ENCODE measurements at places on chromosomes 6 and 20.

DNA sequence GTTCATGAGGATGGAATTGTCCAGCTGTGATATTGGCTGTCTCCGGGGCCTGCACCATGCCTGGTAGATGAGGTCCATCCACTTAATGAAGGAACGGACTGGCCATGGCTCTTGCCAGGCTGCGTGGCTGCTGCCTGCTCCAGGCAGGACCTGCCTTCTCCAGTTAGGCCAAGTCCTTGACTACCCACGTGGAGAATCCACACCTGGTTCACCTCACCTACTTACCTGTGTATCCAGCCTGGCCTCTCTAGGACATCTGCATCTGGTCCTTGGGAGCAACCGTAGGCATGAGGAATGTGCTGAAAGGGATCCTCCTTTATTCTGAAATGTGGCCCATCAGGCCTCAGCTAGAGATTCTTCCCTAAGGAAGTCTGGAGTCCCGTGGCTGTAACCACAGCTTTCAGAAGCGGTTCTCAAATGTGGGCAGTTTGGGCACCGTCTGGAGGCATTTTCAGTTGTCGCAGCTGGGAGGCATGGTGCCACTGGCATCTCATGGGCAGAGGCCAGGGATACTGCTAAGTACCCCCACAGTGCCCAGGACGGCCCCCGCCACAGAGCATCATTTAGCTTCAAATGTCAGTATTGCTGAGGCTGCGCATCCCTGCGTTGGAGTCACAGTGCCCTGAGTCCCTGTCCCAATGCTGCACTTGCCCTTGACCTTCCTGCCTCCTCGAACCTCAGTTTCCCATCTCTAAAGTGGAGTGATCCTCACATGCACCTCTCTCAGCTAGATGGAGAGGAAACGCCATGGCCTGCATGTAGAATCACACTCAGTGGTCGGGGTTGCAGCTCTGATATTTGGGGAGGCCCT lies 67.5 kb downstream of the PHACTR3 start:
- H3K27ac ChIP-seq = no peak overlapping the region
- peaks cover 25% of the 10 kb centered on the region for H3K27me3 ChIP-seq
- H3K36me3 ChIP-seq = no peaks in the 10 kb centered on the region
- no peak overlapping the region for H3K4me3 ChIP-seq
- no peaks in the 10 kb centered on the region for H3K4me1 ChIP-seq

GRCh38 chr6:87869064-87869905 lies 167.3 kb upstream of the AKIRIN2 start:
- no peaks in the 10 kb centered on the region for H3K36me3 ChIP-seq
- H3K27me3 ChIP-seq = no peaks in the 10 kb centered on the region
- ATAC-seq = no peak
- no peaks in the 10 kb centered on the region for H3K4me1 ChIP-seq

- no peak overlapping the region for H3K27ac ChIP-seq
- no peaks in the 10 kb centered on the region for H3K27me3 ChIP-seq
- no peak overlapping the region for H3K4me3 ChIP-seq
- no peaks in the 10 kb centered on the region for H3K4me1 ChIP-seq
Observed at GRCh38 chr20:14723614-14724013, 386.2 kb upstream of the FLRT3 start.

DNA sequence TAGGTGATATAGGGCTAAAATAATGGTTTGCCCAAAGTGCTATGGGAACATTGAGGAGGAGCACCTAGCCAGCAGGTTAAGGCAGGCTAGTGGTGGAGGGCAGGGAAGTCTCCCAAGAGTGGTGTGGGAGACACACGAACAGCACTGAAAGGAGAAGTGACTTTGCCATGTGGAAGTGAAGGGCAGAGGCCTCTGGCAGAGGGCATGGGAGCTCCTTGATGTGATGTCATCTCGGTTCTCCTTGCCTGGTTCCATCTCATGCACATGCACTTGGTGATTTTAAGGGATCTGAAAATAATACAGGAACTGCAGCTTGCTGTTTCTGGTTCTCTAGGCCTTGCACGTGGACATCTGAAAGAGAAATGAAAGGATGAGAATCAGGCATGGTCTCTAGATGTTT lies 4.7 kb upstream of the MAP3K4 start:
- no peak for ATAC-seq
- no peaks in the 10 kb centered on the region for H3K27me3 ChIP-seq
- H3K4me1 ChIP-seq = no peaks in the 10 kb centered on the region
- H3K4me3 ChIP-seq = no peak overlapping the region

DNA sequence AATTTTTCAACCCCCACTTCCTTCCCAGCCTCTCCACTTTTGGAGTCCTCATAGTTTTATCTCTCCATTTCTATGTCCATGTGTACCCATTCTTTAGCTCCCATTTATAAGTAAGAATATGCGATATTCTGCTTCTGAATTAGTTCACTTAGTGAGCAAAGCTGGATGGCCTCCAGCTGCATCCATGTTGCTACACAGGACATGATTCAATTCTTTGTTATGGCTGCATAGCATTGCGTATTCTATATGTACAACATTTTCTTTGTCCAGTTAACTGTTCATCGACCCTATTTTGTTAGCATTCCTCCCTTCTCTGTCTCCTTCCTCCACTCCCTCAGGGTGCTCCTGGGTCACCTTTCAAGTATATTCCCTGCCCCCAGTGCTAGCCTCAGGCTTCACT lies 210.0 kb upstream of the SSTR4 start:
- ATAC-seq = no peak
- H3K4me3 ChIP-seq = no peak overlapping the region
- H3K27me3 ChIP-seq = no peaks in the 10 kb centered on the region
- no peaks in the 10 kb centered on the region for H3K36me3 ChIP-seq
- no peak overlapping the region for H3K27ac ChIP-seq

DNA sequence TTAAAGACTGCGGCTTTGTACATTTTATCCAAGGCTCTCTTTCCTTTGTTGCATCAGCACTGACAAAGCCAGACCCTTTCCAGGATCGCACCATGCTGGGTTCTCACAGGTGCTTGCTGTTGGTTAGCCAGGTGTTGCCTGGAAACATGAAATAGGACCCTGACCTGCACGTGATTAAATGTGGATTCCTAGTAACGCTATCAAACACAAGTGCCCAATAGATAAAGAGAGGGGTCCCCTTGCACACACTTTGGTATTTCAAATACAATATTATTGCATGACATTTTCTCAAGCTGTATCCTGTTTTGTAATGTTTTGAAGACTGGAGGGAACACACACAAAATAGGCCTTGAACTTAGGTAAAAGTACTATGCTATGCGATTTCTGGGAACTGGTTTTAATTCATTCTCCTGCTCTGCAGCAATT lies 73.3 kb downstream of the AKAP12 start:
- H3K4me1 ChIP-seq = no peaks in the 10 kb centered on the region
- no peak overlapping the region for H3K4me3 ChIP-seq
- no peak for ATAC-seq
- H3K36me3 ChIP-seq = no peaks in the 10 kb centered on the region

DNA sequence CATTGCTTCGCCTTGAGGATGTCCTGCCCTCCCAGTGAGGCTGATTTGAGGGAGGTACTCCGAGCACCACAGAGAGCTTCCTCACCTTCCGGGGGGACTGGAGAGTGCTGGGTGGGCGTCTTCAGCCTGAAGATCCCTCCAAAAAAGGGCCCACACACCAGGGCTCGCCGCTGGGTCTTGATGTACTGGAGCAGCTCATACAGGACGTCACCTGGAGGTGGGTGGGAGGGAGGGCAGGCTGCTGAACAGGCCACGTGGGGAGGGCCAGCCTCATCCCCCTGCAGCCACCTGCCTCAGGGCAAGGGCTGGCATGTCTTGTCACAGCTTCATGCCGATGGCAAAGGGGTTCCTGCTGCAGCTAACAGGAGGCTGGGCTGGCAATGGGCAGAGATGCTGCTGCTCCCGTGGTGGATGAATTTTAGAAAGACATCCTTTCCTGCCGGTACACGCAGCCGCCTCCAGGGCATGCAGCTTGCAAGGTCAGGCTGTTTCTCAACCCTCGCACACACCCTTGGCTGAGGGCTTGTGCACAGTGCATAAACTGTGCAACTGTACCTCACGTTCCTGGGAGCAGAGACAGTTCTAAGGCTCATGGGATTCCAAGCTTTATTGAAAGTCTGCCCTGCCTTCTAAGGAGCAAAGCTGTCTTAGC lies 14.0 kb downstream of the ETV7 start:
- no peak for ATAC-seq
- H3K27ac ChIP-seq = no peak overlapping the region
- H3K4me1 ChIP-seq = peaks cover 11% of the 10 kb centered on the region
- H3K36me3 ChIP-seq = no peaks in the 10 kb centered on the region
- H3K4me3 ChIP-seq = no peak overlapping the region

DNA sequence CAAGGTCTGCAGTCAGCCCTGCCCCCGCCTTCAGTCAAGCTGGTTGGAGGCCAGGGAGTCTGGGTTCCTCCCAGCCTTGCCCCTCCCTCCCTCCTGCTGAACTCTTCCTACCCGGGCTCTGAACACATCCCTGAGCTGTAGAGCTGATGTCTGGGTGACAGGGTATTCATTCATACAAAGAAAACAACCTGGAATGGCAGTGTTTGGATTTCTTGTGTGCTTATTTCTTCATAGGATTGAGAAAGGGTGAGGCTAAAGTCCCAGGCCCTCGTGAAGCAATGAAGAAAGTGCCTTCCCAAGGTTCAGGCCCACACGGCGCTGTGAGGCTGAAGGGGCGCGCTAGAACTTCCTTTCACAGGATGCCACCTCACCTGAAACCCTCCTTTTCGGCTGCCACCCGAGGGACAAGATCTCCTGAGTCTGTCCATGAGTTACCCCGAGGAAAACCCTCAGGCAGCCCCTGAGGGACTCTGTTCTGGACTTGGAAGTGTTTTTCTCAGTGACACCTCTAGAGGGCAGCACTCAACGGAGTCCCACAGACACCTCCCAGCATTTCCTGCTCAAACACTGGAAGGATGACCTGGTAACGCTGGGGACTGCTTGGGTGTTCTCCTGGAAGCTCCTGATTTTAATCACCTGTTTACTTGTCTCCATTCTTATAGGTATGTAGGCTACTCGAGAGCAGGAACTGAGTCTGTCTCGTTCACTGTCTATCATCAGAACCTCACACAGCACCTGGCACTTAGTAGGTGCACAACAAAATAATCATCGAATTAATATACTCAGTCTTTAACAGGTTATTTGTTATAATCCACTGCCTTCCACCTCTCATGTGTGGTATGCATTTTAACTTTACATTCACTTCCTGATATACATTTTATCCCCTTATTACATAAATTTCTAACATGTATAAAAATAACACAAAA lies 11.8 kb upstream of the GSTA1 start:
- no peak overlapping the region for H3K4me3 ChIP-seq
- ATAC-seq = no peak
- H3K27ac ChIP-seq = no peak overlapping the region

DNA sequence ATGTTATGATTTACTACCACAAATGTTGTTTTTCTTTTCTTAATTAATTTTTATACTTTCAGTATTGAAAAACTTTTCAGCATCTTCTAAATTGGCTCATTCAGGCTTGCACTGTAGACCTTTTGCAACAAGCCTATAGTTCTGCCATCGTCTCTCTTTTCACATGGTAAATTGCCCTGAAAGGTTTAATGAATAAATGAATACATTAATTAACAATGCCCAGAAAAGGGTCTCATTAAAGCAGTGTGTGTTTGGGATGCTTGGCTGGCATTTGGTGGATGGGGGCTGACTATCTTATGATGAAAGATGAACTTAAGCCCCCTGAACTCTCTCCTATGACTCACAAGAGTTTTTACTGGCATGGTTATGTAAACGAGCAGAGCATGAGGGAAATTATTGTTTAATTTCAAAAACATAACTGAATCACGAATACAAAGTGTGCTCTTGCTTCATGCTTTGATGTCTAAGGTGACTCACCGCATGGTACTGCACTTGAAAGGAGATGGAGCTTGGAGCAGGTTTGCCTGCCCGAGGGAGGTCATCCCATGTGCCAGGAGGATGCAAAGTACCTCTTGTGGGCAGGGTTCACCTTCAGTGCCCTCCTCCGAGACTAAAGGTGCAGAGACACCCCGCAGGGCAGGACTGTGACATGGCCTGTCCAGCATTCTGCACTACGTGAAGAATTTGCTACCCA lies 13.8 kb upstream of the PCK1 start:
- H3K27ac ChIP-seq = no peak overlapping the region
- ATAC-seq = no peak
- no peak overlapping the region for H3K4me3 ChIP-seq
- peaks cover 39% of the 10 kb centered on the region for H3K27me3 ChIP-seq

- H3K36me3 ChIP-seq = peaks cover 22% of the 10 kb centered on the region
- peak overlapping the region; percentile 61 for H3K27ac ChIP-seq
- peak overlapping the region; percentile 41 for H3K4me3 ChIP-seq
- no peaks in the 10 kb centered on the region for H3K27me3 ChIP-seq
Observed at GRCh38 chr6:158244373-158244772, 67.9 kb upstream of the TULP4 start.

DNA sequence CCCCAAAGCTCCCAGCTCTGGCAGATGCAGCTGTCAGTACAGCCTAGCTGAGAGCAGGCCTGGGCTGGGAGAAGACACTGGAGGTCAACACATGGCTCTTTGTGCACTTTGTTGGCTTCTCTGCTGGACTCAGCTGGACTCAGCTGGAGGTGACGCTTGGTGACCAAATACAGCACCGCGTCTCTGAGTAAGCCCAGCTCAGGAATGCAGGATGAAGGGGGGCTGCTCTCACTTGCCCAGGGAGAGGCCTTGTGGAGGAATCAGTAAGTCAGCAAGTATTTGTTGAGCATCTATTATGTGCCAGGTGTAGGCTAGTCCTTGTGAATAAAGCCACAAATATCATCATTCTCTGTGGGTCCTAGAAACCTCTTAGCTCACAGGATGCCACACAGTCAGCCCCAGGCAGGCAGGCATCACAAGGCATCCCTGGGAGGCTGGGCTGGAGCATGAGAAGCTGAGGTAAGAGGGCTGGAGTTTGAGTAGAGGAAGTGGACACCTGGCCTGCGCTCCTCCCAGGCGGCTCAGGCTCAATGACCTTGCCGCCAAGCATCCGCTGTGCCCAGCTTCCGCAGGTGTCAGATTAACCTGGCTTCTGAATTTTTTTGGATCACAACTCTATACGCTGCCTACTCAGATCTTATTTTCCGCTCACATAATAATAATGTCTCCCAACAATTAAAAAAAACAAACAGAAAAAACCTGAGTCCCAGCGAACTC lies 95.4 kb downstream of the TMEM170B start:
- H3K36me3 ChIP-seq = no peaks in the 10 kb centered on the region
- no peaks in the 10 kb centered on the region for H3K4me1 ChIP-seq
- H3K27ac ChIP-seq = no peak overlapping the region
- ATAC-seq = no peak
- no peak overlapping the region for H3K4me3 ChIP-seq

DNA sequence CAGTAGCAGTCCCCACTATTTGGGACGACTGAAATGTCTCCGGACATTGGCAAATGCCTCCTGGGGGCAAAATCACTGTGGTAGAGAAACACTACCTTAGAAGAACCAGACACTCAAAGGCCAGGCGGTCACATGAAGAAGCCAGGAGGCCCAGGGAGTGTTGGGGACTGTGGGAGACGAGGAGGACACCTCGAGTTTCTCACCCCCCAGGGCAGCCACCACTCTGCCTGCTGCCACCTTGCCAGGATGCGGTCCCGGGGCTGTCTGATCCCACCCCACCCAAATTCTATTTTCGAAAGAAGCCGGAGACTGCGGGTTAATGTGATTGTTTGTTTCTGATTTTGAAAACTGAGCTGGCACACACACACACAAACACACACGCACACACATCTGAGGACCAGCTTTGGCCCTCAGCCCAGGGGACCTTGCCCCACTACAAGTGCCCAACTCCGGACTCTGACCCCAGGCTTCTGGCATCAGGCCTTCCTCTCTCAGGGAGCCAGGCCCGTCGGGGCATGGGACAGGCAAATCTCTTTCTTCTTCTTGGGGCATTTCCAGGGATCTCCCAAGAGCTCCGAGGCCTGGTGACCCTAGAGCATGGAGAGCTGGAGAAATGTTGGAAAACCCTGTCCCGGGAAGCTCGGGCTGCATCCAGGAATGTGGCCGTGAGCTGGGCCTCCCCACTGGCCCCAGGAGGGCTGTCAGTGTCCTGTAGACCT lies 187.5 kb upstream of the PMEPA1 start:
- no peaks in the 10 kb centered on the region for H3K36me3 ChIP-seq
- H3K27me3 ChIP-seq = peaks cover 61% of the 10 kb centered on the region
- ATAC-seq = no peak
- no peaks in the 10 kb centered on the region for H3K4me1 ChIP-seq

Measured in stimulated activated memory B cell treated with anti-CD40 and anti-IgM and Interleukin-4, amounts not matched to agents 10 μg/mL and 1 μg/mL and 100 μg/mL, for 72 hours (primary cell).